Kidney glomerular epithelial cell (primary cell): ENCODE measurements at places on chromosomes 13 and 19.
A peak's percentile ranks its signal among the peaks of the same experiment; 100 is the strongest.

GRCh38 chr13:45185286-45185685, 15.6 kb downstream of the KCTD4 start:
- no peak for DNase-seq

DNA sequence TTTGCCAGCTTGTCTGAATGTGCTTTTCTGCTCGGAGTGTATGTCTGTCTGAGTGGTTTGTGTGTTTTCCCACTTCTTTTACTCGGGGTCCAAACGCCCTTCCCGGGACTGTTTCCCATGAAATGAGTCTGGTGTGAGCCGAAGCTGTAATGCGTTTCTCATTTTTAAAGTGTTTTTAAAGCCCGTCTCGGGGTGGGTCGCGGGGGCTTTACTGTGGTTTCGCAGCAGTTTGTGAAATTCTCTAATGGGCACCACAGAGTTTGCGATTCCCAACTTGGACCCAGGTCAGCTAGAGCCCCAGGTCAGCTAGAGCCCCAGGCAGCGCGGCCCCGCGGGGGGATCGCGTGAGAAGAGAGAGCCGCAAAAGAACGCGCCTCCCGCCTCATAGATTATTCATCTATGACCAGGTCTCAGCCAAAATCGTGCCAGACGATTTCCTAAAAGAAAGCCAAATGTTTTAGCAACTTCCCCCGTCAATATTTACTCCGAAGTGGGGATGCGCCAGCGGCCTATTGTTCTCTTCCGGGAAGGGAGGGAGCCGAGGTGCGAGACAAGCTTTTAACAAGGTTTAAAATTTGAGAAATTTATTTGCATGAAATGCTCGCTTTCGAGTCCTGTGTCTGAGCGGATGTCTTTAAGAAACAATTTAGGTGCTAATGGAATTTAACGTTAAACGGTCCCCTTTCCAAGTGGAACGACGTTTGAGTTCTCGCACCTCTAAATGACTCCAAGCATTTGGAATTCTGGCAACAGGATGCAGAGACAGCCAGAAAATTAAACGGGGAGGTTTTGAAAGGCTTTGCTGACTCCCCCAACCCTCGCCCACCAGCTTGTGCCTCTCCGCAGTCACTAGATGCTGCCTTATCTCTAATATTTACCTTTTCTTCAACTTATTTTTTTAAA, 2.2 kb downstream of the ZIC2 start:
- DNase-seq = no peak

- no peak for DNase-seq
Observed at GRCh38 chr19:48524221-48524620, 12.6 kb upstream of the LMTK3 start.

DNA sequence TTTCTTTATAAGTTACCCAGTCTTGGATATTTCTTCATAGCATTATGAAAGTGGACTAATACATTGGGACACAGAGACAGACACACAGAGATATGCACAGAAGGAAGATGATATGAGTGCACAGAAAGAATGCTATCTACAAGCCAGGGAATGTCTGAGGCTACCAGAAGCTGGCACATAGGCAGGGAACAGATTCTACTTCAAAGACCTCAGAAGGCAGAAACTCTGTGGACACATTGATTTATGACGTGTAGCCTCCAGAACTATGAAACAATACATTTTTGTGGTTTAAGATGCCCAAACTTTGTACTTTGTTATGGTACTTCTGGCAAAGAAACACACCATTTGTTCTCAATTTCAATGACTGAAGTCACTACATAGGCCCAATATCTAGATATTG, 556.7 kb downstream of the PCDH9 start:
- DNase-seq = peak; percentile 86
